ENCODE measurements at places on chromosomes 16 and 17. TPM values are rescaled to one million over a fixed set of nuclear protein-coding genes. Genes with fewer than 3 reads are reported as not detected.

Gene WNT3
- 1.4 TPM for polyA plus RNA-seq

Gene CCDC137
- polyA plus RNA-seq = 10.9 TPM

Gene PRAC2
- polyA plus RNA-seq = not detected

Gene METTL2A
- polyA plus RNA-seq = 15.9 TPM

Gene NTN1
- polyA plus RNA-seq = 0.16 TPM

Gene IRX5
- not detected for polyA plus RNA-seq

Gene MARCHF10
- polyA plus RNA-seq = 0.14 TPM

Gene TMEM235
- not detected for polyA plus RNA-seq

Gene SLFN12
- polyA plus RNA-seq = 36.1 TPM

Gene UTS2R
- not detected for polyA plus RNA-seq

Gene CCL14
- not detected for polyA plus RNA-seq

Gene NPW
- 0.94 TPM for polyA plus RNA-seq
